ENCODE measurements at places on chromosomes 6 and 20.

- no peaks in the 10 kb centered on the region for H3K4me1 ChIP-seq
- DNase-seq: no peak
- H3K27ac ChIP-seq: no peak overlapping the region
- no peaks in the 10 kb centered on the region for H3K27me3 ChIP-seq
Observed at GRCh38 chr6:92608751-92609150, 810.6 kb downstream of the EPHA7 start.

DNA sequence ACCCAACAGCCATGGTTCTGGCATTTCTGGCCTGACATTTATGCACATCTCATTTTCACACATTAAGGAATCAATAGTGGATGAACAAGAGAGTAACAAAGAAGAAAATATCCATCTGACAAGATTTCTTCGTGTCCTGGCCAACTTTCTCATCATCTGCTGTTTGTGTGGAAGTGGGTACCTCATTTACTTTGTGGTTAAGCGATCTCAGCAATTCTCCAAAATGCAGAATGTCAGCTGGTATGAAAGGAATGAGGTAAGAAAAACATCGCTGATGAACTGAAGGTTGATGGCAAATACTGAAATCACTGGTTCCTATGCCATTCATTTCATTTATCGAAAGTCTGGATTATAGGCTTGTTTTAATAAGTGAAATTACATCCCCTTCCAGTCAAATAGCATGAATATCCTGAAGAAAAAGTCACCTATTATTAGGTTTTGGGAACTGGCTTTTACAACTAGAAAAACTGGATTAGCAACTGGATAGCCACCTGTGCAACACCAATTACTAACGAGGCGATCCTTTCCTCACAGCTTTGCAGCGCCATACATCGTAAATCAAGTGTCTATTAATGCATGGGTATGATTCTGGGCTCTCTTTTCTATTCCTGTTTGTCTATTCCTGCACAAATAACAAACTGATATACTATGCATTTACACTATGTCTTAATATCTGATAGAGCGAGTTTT lies 50.2 kb upstream of the NOP56 start:
- no peaks in the 10 kb centered on the region for H3K27me3 ChIP-seq
- no peak for DNase-seq
- no peaks in the 10 kb centered on the region for H3K4me1 ChIP-seq
- H3K36me3 ChIP-seq: no peaks in the 10 kb centered on the region
- no peak overlapping the region for H3K27ac ChIP-seq

GRCh38 chr6:151409260-151409659 lies 17.9 kb upstream of the ZBTB2 start:
- H3K36me3 ChIP-seq: peaks cover 11% of the 10 kb centered on the region
- H3K4me3 ChIP-seq: no peak overlapping the region
- no peaks in the 10 kb centered on the region for H3K27me3 ChIP-seq
- peaks cover 12% of the 10 kb centered on the region for H3K4me1 ChIP-seq

DNA sequence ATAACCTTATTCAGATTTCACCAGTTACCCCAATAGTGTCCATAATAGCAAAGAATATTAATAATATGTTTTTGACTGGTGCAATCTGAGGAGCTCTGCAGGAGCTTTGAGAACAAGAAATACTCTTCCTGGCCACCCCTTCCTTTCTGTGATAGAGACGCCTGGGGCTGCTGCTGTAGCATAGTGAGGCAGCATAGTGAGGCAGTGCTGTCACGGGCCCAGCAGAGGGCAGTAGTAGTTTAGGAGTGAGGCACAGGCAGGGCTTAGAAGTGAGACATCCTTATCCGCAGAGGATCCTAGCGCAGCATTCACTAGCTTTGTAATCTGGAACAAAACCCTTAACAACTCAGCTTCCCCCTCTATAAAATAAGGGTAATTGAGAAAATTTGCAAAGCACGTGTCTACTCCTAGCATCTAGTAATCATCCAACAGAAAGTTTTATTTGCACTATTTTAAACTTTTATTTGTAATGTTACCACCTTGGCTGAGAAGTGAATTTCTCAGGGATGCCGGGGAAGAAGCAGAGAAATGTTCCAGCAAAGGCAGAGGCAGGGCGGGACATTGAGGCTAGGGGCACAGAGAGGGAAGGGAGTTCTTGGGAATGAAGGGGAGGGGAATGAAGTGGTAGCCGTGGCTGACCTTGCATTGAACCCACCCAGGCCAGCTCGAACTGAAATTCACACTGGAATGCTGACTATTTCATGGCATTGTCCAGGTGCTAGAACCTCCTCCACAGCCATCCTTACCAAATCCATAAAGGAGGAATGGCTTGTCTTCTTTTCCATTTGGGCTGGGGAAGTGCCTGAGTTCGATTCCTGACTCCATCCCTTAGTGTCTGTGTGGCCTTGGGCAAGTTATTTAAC lies 78.8 kb downstream of the CDS2 start:
- no peaks in the 10 kb centered on the region for H3K27me3 ChIP-seq
- DNase-seq: peak; percentile 40
- H3K4me3 ChIP-seq: no peak overlapping the region
- H3K36me3 ChIP-seq: no peaks in the 10 kb centered on the region

DNA sequence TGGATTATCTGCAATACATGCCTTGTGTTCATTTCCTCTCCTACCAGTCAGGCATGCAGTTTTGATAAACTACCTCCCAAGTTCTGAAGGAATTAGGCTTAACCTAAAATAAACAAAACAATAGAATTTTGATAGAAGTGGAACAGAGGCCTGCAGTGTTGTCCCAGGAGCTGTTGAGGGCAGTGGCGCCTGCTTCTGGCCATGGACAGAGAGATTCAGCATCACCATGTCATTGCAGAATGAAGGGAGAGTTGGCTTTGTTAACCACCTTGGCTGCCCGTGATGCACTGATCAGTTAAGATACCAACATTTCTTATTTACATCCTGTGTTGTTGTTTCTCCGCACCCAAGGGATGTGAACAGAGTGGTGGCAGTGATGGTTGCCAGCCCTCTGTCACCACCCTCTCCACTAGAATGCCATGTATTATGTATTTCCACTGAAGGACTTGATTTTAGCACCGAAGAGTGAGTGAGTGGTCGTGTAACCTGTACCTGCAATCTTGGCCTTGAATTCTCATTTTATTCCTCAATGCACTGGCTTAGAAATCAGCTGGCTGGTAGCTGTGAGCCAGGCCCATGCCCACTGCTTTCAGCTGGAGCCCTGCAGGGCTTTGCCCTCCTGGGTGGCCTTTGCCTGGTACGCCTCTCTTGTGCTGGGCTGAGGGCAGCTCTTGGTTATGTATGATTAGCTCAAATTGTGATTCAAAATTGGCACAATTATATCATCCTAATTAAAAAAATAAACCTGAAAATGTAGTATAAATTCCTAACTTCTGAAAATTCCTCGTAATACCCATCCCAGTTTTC lies 56.5 kb downstream of the SHLD1 start:
- no peak overlapping the region for H3K4me3 ChIP-seq
- H3K36me3 ChIP-seq: no peaks in the 10 kb centered on the region
- H3K27me3 ChIP-seq: no peaks in the 10 kb centered on the region

GRCh38 chr20:34636648-34637047 lies 40.2 kb downstream of the PIGU start:
- peaks cover 3% of the 10 kb centered on the region for H3K36me3 ChIP-seq
- H3K27me3 ChIP-seq: no peaks in the 10 kb centered on the region
- no peak for DNase-seq
- no peak overlapping the region for H3K4me3 ChIP-seq
- no peaks in the 10 kb centered on the region for H3K4me1 ChIP-seq

DNA sequence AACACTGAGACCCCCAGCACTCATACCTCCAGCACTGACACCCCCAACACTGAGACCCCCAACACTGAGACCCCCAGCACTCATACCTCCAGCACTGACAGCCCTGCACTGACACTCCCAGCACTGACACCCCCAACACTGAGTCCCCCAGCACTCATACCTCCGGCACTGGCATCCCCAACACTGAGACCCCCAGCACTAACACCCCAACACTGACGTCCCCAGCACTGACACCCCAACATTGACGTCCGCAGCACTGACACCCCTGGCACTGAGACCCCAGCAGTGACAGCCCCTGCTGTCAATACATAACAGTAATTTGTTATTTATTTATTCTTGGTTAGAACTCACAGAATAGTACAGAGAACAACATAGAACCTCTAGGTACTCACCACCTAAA lies 58.0 kb downstream of the ERMARD start:
- H3K27ac ChIP-seq: no peak overlapping the region
- H3K36me3 ChIP-seq: no peaks in the 10 kb centered on the region
- H3K27me3 ChIP-seq: no peaks in the 10 kb centered on the region
- no peak for DNase-seq

DNA sequence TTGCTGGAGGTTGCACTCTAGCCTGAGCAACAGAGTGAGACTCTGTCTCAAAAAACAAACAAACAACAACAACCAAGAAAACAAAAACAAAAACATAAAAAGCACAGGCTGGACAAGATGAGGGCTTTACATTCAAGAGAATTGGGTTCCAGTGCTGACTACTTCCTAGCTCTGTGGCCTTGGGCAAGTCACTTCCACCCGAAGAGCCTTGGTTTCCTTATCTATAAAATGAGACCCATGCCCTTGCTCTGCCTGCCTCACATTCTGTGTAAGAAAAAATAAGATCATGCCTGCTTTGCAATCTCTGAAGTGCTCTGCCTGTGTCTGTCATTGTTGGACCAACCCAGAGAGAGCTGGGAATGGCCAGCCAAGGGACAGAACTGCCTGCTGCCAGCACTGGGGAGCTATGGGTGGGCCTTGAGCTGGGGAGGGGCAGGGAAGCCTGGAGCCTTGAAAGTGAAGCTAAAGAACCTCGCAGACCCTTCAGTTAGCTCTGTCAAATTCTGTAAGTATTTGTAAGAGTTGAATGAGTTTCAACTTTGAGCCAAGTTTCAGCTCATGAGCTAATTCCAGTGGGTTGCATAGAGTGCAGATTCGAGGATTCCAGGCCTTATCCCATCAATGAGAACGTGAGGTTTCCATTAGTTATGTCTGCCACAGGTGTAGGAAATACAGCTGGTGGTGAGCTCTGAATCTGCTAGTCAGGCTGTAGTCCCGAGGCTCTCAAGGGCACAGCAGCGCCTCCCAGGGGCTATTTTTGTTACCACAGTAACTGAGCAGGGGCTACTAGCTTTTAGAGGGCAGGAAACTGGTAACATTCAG lies 93.2 kb downstream of the DLGAP4 start:
- H3K27me3 ChIP-seq: no peaks in the 10 kb centered on the region
- no peak for DNase-seq
- no peaks in the 10 kb centered on the region for H3K36me3 ChIP-seq
- no peaks in the 10 kb centered on the region for H3K4me1 ChIP-seq
- no peak overlapping the region for H3K4me3 ChIP-seq

DNA sequence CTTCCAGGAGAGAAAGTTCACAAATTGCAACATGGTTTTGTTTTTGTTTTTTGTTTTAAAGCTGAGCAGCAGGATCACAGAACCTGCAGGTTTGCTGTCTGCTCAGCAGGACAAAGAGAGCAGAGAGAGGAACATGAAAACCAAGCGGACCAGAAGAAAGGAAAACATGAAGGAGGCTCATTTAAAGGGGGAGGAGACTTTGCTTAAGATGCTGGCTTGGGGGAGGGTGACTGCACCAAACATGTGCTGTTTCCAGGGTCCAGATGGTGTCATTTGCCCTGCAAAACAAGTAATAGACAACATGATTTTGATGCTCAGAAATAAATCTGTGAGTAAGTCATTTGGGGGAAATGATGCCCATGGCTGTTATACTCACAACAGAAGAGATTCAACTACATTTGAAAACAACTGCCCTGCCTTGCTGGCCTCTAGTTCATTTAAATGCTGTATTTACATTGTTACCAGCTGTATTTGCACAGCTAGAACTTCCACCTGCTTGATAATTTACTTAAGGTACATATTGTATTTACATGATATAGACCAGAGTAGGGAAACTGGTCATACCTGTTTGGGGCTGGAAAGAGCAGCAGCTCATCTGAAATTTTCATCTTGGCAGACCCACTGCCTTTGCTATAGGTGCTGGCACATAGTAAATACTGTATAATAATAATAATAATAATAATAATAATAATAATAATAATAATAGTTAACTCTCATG lies 32.2 kb upstream of the CHD6 start:
- no peak for DNase-seq
- H3K27ac ChIP-seq: no peak overlapping the region
- H3K27me3 ChIP-seq: no peaks in the 10 kb centered on the region
- H3K4me1 ChIP-seq: no peaks in the 10 kb centered on the region
- H3K36me3 ChIP-seq: no peaks in the 10 kb centered on the region
- H3K4me3 ChIP-seq: no peak overlapping the region

- no peak overlapping the region for H3K4me3 ChIP-seq
- H3K27me3 ChIP-seq: no peaks in the 10 kb centered on the region
- no peaks in the 10 kb centered on the region for H3K36me3 ChIP-seq
- no peak overlapping the region for H3K27ac ChIP-seq
- DNase-seq: no peak
Observed at GRCh38 chr6:29831776-29832175, 4.2 kb downstream of the HLA-G start.

DNA sequence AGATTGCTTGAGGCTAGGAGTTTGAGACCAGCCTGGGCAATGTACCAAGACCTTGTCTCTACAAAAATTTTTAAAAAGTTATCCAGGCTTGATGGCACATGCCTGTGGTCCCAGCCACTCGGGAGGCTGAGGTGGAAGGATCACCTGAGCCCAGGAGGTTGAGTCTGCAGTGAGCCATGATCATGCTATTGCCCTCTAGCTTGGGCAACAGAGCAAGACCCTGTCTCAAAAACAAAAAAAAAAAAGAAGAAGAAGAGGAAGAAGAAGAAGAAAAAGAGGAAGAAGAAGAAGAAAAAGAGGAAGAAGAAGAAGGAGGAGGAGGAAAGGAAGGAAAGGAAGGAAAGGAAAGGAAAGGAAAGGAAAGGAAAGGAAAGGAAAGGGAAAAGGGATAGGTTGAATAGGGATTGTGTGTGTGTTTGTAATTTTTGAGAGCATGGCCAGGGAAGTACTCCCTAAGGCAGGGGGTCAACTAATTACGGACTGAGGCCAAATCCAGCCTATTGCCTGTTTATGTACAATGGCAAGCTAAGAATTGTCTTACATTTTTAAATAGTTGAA lies 43.0 kb upstream of the ZNF217 start:
- no peaks in the 10 kb centered on the region for H3K36me3 ChIP-seq
- H3K27me3 ChIP-seq: no peaks in the 10 kb centered on the region
- no peaks in the 10 kb centered on the region for H3K4me1 ChIP-seq
- DNase-seq: no peak

DNA sequence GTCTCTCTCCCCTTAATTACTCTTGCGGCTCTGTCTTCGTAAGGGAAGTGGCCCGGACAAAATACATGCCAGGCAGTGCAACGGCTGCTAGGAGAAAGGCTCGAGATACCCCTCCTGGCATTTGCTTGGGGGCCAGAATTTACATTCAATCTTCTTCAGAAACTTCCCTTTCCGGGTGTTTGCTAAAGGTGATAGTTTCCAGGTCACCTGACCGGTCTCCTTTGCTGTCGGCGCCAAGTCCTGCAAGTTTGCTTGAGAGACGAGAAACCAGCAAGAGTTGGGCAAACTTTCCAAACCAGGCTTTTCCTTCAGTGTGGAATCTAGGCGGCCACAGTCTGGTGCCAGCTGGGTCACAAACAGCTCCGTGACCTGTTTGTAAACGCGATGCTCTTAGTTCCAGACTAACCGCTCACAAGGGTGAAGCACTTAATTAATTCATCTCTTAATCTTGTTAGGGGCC lies 563 bp upstream of the SRSF3 start:
- no peaks in the 10 kb centered on the region for H3K27me3 ChIP-seq
- H3K4me1 ChIP-seq: peaks cover 29% of the 10 kb centered on the region
- H3K4me3 ChIP-seq: peak overlapping the region; percentile 98
- DNase-seq: no peak

- H3K4me3 ChIP-seq: no peak overlapping the region
- no peaks in the 10 kb centered on the region for H3K27me3 ChIP-seq
- no peaks in the 10 kb centered on the region for H3K36me3 ChIP-seq
Observed at GRCh38 chr20:43957392-43957791, 42.7 kb downstream of the TOX2 start.

- DNase-seq: no peak
- H3K27ac ChIP-seq: peak within 1 kb of the TSS; percentile 4
- H3K36me3 ChIP-seq: no peaks in the 10 kb centered on the region
- H3K4me1 ChIP-seq: no peaks in the 10 kb centered on the region
- peak within 1 kb of the TSS; percentile 52 for H3K4me3 ChIP-seq
- peaks cover 53% of the 10 kb centered on the region for H3K27me3 ChIP-seq
Observed at GRCh38 chr20:21397341-21398108, at the start of gene NKX2-4. Gene NKX2-4, minus strand, starts transcription at chr20:21397526. Its CDS starts 127 bp downstream, at chr20:21397399.

All from thoracic aorta (tissue), 2 donors.